ENCODE measurements at places on chromosomes 5 and 9.

GRCh38 chr5:146321571-146321970 is 17.1 kb upstream of the POU4F3 start:
- DNase-seq: no peak

DNA sequence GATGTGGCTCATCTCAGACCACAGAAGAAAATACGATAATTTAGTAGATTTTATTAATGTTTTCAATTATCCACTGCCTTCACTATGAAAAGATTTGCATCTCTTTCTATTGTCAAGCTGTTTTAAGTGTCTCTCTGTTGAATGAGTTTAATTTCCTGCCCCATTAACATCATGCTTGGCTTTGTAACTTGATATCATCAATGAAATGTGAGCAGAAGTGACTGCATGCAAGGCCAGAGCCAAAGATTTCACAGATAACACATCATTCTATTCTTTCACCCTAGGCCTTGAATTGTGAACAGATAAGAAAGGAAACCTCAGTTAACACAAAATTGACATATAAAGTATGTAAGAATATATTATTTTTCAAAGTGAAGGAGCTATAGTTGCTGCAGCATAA is 986.4 kb upstream of the CDH18 start:
- DNase-seq: no peak

GRCh38 chr9:129458155-129458661 is 162.7 kb downstream of the C9orf50 start:
- DNase-seq: peak; percentile 60

GRCh38 chr5:170403675-170404074 is 14.5 kb upstream of the KCNMB1 start:
- no peak for DNase-seq

DNA sequence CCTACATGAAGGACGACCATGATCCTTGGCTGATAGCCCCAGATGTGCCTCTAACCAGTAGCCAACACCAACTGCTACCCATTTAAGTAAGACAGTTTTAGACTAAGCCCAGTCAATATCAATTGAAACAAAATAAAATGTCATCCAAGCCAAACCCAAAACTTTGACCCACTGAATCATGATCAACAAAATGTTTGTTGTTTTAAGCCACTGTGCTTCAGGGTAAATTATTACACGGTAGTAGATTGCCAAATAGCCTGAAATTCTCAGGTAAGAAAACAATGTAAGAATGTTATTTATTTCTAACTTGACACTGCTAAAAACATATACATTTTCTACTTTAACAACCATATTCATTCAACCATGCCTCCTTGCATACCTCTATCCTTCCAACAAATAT is 105.5 kb upstream of the PAPPA start:
- no peak for DNase-seq

GRCh38 chr5:135814812-135815211 is 19.7 kb upstream of the SLC25A48 start:
- no peak for DNase-seq

DNA sequence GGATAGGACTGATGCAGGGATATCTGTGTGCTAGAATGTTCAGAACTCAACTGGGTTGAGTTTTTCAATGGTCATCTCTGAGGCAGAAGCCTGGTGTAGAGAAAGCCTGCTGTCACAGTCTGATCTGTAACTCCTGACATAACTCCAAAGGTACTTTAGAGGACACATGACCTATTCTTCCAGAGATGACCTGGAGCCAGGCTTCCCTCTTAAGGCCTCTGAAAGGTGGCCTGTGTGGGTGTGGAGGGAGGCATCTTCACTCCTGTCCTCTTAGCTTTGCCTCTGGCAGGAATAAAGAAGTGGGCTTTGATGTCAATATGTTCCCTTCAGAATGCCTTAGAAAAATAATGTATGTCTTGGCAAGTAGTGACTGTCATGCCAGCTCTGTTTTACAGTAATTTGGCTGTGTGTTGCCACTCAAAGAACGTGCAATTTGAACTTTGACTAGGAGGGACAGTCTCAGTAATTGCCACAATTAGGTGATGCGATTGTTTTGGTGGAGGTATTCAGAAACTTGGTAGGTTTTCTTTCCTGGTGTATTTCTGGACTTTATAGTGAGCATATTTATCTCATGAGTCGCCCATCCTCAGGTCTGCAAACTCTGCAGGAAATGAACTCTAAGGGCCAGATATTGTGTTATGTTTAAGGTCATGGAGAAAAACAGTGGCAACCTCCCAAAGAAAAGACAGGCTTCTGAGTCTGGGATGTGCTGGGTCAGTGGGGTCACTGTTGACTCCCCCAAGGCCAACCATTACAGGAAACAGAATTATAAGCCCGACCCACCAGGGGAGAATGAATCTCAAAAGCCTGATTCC is 3.2 kb upstream of the C5orf63 start:
- DNase-seq: no peak

DNA sequence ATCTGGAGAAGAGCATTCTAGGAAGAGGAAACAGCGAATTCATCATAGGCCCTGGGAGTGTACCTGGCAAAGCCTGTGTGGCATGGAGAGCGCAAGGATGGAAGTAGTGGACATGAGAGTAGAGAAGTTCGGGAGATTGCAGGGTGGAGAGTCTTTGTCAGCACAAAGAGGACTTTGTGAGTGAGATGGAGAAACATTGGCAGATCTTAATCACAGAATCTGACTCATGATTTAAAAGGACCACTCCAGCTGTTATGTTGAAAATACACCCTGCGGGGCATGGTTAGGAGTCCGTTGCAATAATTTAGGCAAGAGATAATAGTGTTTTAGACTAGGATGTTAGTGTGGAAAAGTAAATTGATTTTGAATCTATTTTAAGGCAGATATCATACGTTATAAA is 116.9 kb downstream of the HACD4 start:
- DNase-seq: no peak

GRCh38 chr5:167899490-167900070 is 391.9 kb upstream of the WWC1 start:
- DNase-seq: no peak

DNA sequence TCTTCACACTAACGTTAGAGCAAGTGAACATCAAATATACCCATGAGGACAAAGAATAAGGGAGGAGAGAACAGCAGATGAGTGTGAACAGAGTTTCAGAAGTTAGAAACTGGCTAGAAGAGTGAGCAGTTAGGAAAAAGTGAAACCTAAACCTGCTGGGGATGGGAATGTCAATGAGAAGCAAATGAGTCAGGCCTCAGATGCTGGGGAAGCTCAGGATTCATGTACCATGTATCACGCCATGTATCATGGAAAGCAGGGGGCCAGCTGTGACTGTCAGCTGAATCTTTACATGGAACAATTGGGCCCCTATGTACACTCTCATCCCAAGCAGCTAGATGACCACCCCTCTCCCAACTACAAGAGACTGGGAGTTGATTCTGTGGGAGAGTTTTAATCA is 16.2 kb downstream of the GDF9 start:
- DNase-seq: no peak

DNA sequence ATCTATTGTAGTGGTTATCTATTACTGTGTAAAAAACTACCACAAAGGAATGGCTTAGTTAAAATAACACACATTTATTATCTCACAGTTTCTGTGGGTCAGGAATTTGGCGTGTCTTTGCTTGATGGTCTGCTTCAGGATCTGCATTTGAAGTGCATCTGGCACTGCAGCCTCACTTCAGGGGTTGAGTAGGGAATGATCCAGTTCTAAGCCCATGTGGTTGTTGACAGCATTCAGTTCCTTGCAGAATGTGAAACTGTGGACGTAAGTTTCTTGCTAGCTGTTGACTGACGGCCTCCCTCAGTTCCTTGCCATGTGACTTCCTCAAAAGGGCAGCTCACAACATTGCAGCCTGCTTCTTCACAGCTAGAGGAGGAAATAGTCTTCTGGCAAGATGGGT is 2.1 kb upstream of the OGN start:
- DNase-seq: peak; percentile 11

DNA sequence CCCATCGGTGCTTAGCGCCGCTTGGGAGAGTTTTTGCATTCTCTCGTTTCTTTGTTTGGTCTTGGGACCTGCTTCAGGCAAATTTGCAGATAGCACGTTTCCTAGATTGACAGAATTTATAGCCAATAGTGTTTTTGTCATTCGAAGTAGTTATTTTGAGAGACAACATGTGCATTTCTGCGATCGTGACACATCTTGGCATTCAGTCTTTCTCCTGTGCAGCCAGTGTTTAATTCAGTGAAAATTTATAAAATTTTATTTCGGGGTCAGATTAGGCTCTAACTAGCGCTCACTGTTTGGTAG is 830 bp downstream of the PRRC1 start:
- DNase-seq: no peak

GRCh38 chr9:85713897-85714296 is 27.9 kb downstream of the AGTPBP1 start:
- DNase-seq: no peak

GRCh38 chr9:15304632-15305031 is 2.4 kb downstream of the TTC39B start:
- no peak for DNase-seq

- DNase-seq: no peak
Measured at GRCh38 chr5:79349047-79349446, 113.1 kb downstream of the JMY start.

DNA sequence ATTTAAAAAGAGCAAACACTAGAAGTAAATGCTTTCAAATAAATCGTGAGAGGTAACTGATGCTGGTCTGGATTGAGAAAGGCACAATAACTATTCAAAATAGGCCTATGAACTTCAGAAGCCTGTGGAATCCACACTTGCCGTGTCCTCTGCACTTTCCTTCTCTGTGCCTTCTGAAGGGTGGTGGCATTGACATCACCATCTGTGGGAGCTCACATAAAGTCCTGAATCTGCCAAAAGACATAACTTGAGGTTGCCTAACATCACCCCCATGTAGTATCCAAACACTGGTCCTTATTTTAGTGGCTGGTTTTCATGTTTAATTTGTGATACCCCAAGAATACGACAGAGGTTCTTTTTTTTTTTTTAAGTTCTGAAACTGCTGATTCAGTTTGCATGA is 59.8 kb downstream of the IRF1 start:
- DNase-seq: no peak

- no peak for DNase-seq
Measured at GRCh38 chr9:112308588-112308987, 24.8 kb downstream of the PTBP3 start.

DNA sequence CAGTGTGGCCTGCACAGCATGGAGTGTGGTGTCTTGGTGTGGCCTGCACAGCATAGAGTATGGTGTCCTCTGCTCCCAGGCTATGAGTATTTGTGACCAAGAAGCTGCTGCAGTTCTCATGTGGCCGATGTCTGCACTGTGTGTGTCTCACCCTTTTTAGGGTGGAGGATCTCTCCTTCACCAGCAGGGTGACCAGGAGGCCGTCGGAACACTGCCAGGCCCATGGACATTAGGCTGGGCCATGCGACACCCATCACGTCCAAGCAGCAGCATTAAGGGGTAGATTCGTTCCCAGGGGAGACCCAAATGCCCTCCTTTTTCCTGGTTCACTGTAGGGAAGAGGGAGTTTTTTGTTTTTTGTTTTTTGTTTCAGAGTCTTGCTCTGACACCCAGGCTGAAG is 115.3 kb upstream of the SPIN1 start:
- DNase-seq: no peak

GRCh38 chr5:94395468-94395867 is 222.9 kb downstream of the KIAA0825 start:
- DNase-seq: no peak

DNA sequence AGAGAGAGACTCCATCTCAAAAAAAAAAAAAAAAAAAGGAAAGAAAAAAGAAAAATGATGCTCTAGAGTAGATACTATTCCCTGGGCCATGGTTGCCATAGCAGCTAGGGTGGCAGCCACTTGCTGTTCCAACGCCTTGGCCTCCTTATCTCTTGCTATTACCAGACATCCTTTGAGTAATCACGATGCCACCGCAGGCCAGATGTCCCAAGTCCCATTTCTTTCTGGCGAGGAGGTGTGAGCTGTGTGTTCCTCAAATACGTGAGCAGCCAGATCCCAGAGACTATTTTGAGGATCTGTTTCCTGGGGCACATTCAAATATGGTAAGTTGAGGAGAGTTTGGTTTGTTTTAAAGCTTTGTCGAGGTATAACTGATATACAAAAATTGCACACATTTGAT is 23.4 kb upstream of the GFPT2 start:
- no peak for DNase-seq

- no peak for DNase-seq
Measured at GRCh38 chr9:95124582-95125367, 192.7 kb downstream of the FANCC start.

- no peak for DNase-seq
Measured at GRCh38 chr5:19608444-19609002, 379.5 kb downstream of the CDH18 start.

- DNase-seq: no peak
Measured at GRCh38 chr5:102324714-102325113, 28.6 kb upstream of the SLCO4C1 start.

GRCh38 chr9:10008101-10008799 is 604.6 kb downstream of the PTPRD start:
- DNase-seq: no peak

- no peak for DNase-seq
Measured at GRCh38 chr9:16308645-16309044, 561.8 kb downstream of the BNC2 start.

- DNase-seq: peak; percentile 36
Measured at GRCh38 chr5:141369994-141370848, at the start of gene PCDHGB3. TSS of gene PCDHGB3 (plus strand) at chr5:141370242. CDS start at chr5:141370395, 153 bp downstream.

- no peak for DNase-seq
Measured at GRCh38 chr5:123452401-123452800, 29.2 kb upstream of the CEP120 start.

- DNase-seq: no peak
Measured at GRCh38 chr5:45508135-45508534, 188.0 kb downstream of the HCN1 start.

GRCh38 chr5:143652108-143652700 is 159.8 kb upstream of the HMHB1 start:
- no peak for DNase-seq

DNA sequence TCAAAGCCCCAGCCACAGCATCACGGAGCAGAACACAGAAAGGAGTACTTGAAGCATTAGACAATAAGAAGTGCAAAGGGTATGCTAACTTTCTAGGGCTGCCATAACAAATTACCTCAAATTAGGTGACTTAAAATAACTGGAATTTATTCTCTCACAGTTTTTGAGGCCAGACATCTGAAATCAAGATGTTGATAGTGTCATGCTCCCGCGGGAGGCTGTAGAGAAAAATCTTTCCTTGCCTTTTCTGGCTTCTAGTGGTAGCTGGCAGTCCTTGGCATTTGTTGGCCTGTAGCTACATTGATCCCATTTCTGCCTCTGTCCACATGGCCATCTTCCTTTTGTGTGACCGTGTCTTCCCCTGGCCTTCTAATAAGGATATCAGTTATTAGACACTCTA is 51.9 kb upstream of the SPDL1 start:
- DNase-seq: no peak

- DNase-seq: no peak
Measured at GRCh38 chr9:112465352-112465751, 21.3 kb upstream of the KIAA1958 start.

GRCh38 chr5:74579215-74579614 is 61.3 kb downstream of the ENC1 start:
- peak; percentile 41 for DNase-seq

GRCh38 chr5:116942622-116943021 is 368.0 kb upstream of the SEMA6A start:
- DNase-seq: no peak

GRCh38 chr9:137986268-137987099 is 108.9 kb downstream of the CACNA1B start:
- DNase-seq: no peak

GRCh38 chr5:58491216-58491892 is at the start of gene GAPT:
TSS of gene GAPT (plus strand) at chr5:58491435. CDS start at chr5:58494537, 3,102 bp downstream.
- no peak for DNase-seq
